Smooth muscle cell of the brain vasculature (primary cell): ENCODE measurements at places on chromosomes 6 and 20.

GRCh38 chr6:121890307-121890910 is 455.0 kb downstream of the GJA1 start:
- DNase-seq, result no peak

- DNase-seq, result no peak
Observed at GRCh38 chr20:49356676-49357075, 78.8 kb upstream of the ZNFX1 start.

DNA sequence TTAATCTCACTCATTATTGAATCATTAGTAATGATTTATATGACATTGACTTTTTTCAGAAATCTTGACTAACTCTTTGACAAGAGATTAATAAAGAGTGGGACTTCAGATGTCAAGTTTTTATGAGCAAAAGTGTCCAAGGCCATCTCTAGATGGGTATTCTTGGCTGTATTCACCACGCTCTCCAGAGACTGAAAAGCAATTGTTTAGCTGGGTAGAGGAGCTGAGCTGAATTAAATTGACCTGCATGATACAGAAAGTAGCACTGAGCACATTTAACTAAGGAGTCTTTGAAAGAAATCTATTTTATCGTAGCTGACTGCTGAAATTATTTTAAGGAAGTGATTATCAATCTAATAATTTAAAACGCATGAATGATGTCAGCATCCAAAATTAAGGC is 89.4 kb downstream of the LINC00237 start:
- DNase-seq, result no peak

DNA sequence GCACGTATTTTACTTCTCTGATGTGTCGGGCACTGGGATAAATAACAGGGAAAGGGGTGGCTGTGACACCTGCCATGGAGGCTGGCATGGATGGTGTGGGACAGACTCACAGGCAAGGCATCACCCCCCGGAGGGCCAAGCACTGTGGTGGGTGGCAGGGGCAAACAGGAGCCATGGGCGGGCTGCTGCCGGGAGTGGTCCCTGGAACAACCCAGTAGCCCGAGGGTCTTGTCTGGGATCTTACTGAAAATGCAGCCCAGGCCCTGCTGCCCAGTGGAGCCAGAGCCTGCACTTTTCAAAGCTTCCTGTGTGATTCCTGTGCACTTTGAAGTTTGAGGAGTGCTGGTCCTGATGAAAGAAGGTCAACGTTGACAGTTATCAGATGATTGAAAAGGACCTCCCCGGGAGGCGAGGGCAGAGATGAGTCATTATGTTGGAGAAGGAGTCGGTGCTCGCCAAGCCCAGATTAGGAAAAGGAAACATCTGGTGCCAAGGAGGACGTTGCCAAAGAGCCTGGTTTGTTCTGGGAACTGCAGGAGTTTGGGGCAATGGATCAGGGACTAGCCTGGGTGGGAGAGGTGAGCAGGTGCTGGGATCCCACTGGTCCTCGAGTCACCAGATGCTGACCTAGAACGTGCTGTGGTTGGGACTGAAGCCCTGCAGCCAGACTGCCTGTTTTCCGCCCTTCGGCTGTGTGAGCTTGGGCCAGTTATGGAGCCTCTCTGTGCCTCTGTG is 130.0 kb upstream of the GGTLC1 start:
- DNase-seq, result no peak

DNA sequence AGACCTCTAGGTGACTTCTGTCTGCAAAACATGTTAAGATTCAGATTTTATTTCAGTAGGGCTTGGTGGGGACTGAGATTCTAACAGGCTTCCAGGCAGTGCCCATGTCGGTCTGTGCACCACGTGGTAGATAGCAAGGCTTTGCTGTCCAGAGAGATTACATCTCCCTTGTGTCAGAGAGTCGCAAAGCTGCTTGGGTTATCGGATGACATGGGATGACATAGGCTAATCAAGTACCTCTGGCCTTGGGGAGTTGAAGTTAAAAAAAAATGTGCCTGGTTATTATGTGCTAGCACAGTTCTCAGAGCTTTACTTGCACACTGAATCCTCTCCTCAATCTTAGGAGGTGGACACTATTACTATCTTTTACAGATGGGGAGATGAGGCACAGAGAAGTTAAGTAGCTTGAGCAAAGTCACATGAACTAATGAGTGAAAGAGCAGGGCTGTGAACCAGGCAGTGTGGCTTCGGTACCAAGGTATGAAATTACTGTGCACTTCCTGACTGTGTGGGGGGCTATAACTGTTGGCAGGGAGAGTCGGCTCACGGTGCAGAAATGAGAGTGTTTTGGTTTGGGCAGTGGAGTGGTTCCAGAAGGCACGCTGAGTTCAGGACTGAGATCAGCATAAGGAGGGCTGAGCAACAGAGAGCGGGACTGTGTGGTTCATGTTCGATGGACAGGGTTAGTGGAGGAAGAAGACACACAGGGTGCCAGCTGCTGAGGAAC is 41.1 kb downstream of the FARS2 start:
- no peak for DNase-seq

GRCh38 chr6:88869263-88870020 is 94.0 kb downstream of the RNGTT start:
- no peak for DNase-seq

- DNase-seq, result no peak
Observed at GRCh38 chr6:134372603-134373281, 54.8 kb upstream of the SGK1 start.

DNA sequence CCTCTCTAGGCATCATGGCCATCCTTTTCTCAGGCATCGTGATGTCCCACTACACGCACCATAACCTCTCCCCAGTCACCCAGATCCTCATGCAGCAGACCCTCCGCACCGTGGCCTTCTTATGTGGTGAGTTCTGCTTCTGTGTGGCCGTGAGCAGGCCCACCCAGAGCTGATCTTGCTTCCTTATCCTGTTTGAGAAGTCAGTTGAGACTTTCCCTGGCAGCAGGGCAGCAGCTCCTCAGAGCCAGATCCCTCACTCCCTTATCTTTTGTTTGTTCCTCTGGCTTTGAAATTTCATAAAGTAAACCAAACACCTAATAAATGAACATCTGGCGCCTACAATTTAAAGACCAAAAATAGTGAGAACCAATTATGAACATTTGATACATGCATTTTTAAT is 40.6 kb downstream of the SPATA2 start:
- no peak for DNase-seq

DNA sequence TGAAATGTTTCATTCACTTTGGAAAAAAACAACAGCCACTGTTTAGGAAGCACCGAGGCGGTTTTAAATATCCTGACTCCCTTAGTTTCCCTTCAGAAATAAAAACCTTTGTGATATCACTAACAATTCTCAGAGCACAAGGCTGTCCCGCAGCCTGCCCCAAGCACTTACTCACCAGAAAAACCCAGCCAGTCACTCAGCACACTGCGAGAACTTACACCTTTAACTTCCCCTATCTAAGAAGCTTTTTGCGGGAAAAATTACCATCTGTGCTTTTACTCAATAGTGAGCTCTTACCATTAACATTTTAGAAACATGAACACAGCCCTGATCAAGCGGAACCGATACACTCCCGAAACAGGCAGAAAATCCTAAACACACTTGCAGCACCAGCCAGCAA is 9.3 kb downstream of the ZBTB46 start:
- no peak for DNase-seq

- DNase-seq, result no peak
Observed at GRCh38 chr20:22819784-22820183, 215.3 kb upstream of the SSTR4 start.

DNA sequence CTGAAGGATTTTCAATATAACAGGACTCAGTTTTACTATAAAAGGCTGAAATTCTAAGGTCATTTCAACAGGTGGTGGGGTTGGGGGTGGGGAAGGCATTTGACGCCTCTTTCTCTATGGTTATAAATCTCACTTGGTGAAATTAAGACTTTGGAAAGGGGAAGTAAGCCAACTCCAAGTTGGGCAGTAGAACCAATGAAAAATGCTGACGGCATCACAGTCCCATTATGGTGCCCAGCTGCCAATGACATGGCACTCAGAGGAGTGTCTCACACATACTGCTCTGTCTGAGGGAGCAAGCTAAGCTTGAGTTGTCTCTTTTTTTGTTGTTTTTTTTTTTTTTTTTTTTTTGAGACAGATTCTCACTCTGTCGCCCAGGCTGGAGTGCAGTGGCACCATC is 4.7 kb downstream of the SLC16A10 start:
- no peak for DNase-seq

- DNase-seq, result no peak
Observed at GRCh38 chr6:156651486-156651885, 125.7 kb upstream of the ARID1B start.
